Uterus (tissue), 4 donors: ENCODE measurements at places on chromosomes 7 and 10. TPM values are rescaled to one million over a fixed set of nuclear protein-coding genes. Genes with fewer than 3 reads are reported as not detected.

Gene MUC12
- 0.03 TPM for total RNA-seq

Gene PRSS58
- total RNA-seq, result not detected

Gene MMP21
- not detected for total RNA-seq

Gene SPDYE11
- total RNA-seq, result 0.14 TPM

DNA sequence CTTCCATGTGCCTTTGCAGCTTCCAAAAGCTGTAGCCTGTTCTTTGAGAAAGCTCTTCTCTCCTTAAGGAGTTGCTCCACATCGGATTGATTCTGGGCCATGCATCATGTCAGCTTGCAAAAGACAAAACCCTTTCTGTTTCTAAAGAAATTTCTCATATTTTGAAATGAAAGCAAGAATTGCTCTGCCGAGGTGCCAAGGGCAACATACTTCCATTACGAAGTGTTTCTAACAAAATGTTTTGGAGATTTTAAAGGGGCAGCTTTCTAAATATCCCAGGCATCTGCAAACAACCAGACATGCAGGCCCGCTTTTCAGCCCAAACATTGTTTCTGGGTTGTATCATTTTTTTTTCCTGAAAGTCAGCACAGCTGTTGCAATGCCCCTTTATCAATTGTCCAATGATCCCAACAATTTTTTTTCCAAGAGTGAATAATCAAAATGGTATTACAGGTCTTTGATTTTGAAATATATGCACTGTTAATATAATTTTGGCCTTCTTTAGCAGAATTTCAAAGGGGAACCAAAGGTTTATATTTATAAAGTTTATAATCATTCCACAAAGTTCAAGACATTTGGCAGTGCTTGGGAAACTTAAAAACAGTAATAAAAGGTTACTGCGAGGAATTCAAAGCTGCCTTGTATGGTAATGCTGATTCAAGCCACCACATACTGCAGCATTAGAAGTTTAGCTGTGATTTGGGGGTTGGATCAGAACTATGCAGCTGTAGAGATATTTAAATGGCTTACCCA lies 61.0 kb downstream of the TES start:
- H3K4me1 ChIP-seq, result peaks cover 4% of the 10 kb centered on the region
- H3K4me3 ChIP-seq, result no peak overlapping the region
- no peaks in the 10 kb centered on the region for H3K36me3 ChIP-seq
- DNase-seq, result no peak
- H3K27ac ChIP-seq, result peak overlapping the region; percentile 81
- H3K27me3 ChIP-seq, result no peaks in the 10 kb centered on the region

DNA sequence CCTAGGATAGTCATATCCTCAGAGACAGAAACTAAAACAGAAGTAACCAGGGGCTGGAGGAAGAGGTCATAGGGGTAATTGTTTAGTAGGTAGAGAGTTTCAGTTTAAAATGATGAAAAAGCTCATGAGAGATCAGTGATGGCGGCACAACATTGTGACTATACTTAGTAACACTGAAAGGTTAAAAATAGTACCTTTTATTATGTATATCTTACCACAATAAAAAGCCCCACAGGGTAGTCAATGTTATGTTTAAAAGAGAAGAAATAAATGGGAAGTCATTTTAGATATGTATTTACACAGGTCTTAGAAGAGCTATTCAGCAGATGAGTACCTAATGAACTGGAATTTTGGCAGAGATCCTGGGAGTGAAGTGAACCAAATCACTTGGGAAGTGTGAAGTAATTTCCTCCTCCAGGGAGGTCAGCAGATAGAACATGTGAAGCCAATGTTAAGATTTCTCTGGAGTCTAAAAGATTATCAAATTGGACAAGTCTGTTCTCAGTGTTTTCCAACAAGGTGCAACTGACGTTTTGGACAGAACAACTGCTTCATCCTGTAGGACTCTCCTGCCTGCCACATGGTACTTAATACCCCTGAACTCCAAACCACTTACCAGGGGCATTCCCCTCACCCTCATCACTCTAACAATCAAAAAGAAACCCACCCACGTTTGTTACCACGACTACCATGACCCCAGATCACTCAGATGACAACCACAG lies 6.4 kb downstream of the CDCA7L start:
- no peak overlapping the region for H3K27ac ChIP-seq

GRCh38 chr10:113135025-113135424 lies 185.0 kb downstream of the TCF7L2 start:
- no peaks in the 10 kb centered on the region for H3K4me1 ChIP-seq
- H3K36me3 ChIP-seq, result no peaks in the 10 kb centered on the region
- DNase-seq, result no peak
- H3K4me3 ChIP-seq, result no peak overlapping the region

DNA sequence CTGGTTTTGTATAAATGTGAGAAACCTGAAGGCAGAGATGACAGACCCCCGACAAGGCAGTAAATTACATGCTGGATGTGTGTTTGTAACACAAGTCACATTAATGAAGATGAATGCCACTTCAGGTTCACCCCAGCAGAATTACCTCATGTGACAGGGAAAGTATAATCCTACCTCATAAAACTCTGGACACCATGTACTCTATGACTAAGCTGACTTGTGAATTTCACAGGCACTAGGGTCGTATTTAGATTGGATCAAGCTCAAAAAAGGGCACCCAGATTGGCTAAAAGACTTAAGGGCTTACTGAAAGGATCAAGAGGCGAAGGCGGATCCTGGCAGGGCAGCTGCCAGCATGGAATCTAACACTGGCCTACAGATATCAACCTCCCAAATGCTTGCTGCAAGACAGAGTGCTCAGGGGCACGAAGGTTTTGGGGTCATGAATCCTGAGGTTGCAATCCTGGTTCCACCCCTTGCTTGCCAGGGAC lies 161.4 kb downstream of the PIP4K2A start:
- no peak overlapping the region for H3K4me3 ChIP-seq
- peak overlapping the region; percentile 83 for H3K27ac ChIP-seq
- H3K4me1 ChIP-seq, result no peaks in the 10 kb centered on the region

DNA sequence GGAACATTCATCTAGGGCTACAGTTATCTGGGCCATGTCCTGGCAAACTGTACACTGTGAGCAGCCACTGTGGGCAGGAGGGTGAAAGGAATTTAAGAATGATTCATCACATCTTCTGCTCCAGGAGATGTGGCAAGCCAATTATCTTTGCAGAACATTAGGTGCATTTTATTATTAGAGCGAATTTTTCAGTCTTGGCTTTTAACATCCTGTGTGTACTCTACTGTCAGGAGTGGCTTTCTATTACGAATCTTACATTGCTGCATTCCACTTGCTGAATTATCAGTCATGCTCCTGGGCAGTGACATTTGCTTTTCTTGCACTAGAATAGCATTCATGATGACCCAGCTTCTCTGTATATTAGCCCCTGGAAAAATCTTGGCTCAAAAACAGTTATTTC lies 109.2 kb upstream of the TARP start:
- H3K4me3 ChIP-seq, result no peak overlapping the region
- H3K36me3 ChIP-seq, result no peaks in the 10 kb centered on the region
- no peak overlapping the region for H3K27ac ChIP-seq
- no peaks in the 10 kb centered on the region for H3K27me3 ChIP-seq
- H3K4me1 ChIP-seq, result no peaks in the 10 kb centered on the region

- no peak overlapping the region for H3K27ac ChIP-seq
- H3K36me3 ChIP-seq, result no peaks in the 10 kb centered on the region
- no peaks in the 10 kb centered on the region for H3K4me1 ChIP-seq
Observed at GRCh38 chr7:117592011-117592635, 112.3 kb downstream of the CFTR start.
